Type B pancreatic cell (in vitro differentiated cells): ENCODE measurements at places on chromosomes 4 and X. TPM values are rescaled to one million over a fixed set of nuclear protein-coding genes. Genes with fewer than 3 reads are reported as not detected.

- no peak for DNase-seq
Observed at GRCh38 chr4:83250687-83251446, 33.7 kb downstream of the COQ2 start.

GRCh38 chr4:99436462-99436861 lies 1.3 kb upstream of the ADH7 start:
- no peak for DNase-seq

DNA sequence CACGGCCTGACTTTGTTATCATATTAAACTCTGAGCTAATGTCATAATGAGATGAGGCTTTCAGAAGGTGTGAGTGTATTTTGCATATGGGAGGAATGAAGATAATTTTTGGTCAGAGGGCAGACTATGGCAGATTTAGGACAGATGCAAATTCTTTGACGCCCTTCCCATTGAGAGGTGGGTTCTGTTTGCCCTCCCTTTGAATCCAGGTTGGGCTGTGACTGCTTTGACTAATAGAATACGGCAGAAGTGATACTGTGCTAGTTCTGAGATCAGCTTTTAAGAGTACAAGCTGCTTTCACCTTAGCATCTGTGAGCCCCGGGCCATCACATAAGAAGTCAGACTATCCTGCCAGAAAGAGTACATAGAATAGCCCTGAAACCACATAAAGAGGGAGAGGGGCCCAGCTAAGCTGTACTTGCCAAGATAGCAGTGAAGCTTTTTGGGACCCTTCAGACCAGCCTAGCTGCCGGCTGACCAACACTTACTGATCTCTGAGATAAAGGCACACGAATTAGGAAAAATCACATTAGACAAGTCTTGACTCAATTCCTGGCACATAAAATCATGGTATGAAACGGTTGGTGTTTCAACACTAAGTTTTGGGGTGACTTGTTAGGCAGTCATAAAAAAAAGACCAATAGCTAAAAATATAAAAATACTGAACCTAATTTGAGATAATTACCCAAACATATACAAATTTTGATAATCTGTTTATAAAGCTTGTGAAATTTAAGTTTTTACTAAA lies 166.7 kb upstream of the SH3RF1 start:
- no peak for DNase-seq

GRCh38 chr4:188903986-188904385 lies 764.7 kb downstream of the TRIML1 start:
- no peak for DNase-seq

DNA sequence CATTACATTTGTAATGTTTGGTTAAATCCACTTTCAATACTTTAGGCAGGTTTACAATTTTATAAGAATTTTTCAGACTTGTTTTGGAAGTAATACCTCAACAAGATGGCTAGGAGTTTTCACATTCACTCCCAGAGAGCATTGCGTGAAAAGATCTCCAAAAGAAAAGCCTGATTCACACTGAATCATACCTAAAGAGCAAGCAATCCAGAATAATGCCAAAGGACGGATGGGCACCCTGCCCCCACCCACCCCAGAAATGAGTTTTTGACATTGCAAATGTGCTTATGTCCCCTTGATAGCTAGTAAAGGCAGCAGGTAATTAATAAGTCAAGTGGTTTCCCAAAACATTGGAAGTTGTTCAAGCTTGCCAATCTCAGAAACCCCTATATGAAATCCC lies 557.7 kb upstream of the TENM3 start:
- no peak for DNase-seq

The HPGDS gene
- not detected in 2 replicates for total RNA-seq

The WDR17 gene
- total RNA-seq, result 5.2 and 6.1 TPM in 2 replicates

The MAGEA2 gene
- total RNA-seq, result 0.69 TPM in 1 of 2 replicates, not detected in the other

DNA sequence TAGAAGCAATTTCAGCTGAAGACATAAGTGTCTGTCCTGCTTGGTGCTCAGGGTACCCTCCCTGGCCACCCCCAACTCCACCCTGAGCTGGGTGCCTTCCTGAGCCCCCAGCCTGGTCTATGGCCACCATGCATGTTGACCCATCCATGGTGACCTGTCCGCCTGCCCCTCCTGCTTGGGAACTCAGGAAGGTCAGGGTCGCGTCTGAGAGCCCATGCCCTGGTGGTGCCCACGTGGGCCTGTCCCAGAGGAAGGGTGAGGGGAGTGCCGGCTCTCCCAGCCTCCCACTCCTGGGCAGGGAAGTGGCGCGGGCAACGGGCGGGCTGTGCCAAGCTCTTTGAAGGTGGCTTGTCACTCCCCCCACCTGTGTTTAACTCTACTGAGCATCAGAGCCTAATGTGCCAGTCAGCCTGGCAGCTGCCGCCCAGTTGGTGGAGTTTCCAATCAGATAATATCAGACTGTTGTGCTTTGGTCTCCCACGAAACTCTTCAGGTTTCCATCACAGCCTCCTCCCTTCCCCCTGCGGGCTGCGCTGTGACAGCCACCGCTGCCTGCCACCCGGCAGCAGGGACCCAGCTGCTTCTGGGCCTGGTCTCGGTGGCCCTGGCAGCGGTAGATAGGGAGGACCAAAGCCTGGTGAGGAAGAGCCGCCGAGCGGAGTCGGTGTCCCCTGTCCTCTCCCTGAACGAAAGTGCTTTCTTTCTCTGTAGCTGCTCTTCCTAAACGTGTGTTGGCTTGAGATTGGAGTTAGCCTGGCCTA lies 4.8 kb downstream of the SH3BP2 start:
- no peak for DNase-seq

GRCh38 chr4:2402048-2402842 lies 16.2 kb downstream of the ZFYVE28 start:
- DNase-seq, result no peak

DNA sequence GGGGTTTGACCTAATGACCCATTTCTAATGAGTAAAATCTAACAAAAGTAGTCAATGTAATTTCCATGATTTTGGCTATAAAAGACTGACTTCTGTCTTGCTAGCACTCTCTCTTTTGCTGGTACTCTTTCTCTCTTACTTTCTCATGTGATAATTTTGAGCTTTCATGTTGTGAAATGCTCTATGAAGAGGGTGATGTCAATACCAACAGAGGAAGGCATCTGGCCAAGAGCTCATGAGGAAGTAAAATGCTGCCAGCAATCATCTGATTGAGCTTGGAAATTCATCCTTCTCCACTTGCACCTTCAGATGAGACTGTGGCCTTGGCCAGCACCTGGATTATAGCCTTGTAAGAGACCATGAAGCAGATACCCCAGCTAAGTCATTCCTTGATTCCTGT lies 347.7 kb downstream of the HS3ST1 start:
- DNase-seq, result no peak

The NXF2 gene
- not detected in 2 replicates for total RNA-seq

- no peak for DNase-seq
Observed at GRCh38 chr4:40564004-40564403, 65.7 kb downstream of the RBM47 start.

The SH3TC1 gene
- total RNA-seq, result 5.4 and 6.9 TPM in 2 replicates

- DNase-seq, result no peak
Observed at GRCh38 chr4:120065974-120066516, 603 bp downstream of the MAD2L1 start.

- no peak for DNase-seq
Observed at GRCh38 chr4:47382846-47383360, 80.6 kb downstream of the COMMD8 start.

GRCh38 chr4:101973361-101973760 lies 182.8 kb downstream of the BANK1 start:
- DNase-seq, result no peak

The PAGE2B gene
- not detected in 2 replicates for total RNA-seq

DNA sequence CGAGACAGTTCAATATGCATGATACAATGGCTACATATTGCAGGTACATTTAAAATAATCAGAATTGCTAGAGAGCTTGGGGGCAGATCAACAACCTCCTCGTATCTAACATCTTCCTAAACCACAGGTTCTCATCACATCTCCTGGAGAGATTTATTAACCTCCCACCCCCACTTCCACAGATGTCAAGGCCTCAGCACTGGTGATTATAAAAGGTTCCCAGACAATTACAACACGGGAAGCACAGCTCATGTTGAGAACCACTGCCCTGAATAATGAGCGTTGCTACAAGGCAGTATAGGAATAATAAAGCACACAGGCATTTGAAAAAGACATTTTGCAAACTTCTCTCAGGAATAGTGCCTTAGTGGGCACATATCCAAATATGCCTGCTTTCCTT lies 42.8 kb downstream of the ELOVL6 start:
- DNase-seq, result no peak

- no peak for DNase-seq
Observed at GRCh38 chr4:139007640-139008039, 7.9 kb upstream of the NOCT start.

DNA sequence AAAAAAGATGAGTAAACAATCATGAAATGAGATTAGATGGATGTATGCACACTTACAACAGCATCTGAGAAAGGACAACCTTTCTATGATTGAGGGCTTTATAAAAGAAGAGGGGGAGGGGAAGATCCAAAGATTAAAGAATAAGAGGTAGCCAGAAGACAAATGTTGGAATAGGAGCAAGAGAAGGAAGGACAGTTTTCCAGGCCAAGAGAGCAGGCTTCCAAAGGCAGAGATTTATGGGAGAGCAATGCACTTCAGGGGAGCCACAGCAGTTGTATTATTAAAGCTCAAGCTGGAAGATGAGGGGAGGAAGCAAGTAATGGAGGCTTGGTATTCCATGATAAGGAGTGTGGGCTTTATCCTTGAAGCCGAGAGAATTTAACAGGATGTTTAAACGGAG lies 110.3 kb upstream of the PTPN13 start:
- no peak for DNase-seq

DNA sequence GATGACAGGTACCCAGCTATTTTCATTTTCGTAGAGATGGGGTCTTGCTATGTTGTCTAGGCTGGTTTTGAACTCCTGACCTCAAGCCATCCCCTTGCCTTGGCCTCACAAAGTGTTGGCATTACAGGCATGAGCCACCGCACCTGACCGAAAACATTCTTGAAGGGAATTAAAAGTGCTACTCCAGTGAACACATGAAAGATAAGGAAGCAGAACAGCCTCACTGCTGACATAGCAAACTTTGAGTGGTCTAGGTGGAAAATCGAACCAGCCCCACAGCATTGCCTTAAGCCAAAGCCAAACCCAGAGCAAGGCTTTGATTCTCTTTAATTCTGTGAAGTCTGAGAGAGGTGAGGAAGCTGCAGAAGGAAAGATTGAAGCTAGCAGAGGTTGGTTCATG lies 65.1 kb downstream of the KDM6A start:
- DNase-seq, result no peak

GRCh38 chr4:1910643-1911042 lies 39.5 kb downstream of the NSD2 start:
- DNase-seq, result no peak

- no peak for DNase-seq
Observed at GRCh38 chrX:39152106-39152649, 350.9 kb downstream of the MID1IP1 start.

- no peak for DNase-seq
Observed at GRCh38 chr4:142120921-142121320, 484.5 kb downstream of the IL15 start.

DNA sequence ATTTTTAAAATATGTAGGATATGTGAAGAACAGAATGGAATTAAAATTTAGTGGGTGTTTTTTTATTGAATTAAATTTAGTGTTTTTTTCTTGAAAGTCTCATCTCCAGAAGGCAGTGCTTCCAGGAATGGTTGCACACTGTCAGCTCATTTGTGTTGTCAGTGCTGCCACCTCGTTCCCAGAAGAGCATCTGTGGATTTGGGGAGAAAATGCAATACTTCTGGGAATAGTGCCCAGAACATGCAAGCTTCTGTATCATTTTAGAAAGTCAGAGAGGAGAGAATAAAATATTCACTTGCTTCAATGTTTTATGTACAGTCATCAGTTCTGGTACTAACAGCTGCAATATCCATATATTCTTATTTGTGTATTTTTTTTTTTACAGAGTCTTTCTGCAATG lies 608.8 kb downstream of the PCDH7 start:
- no peak for DNase-seq

GRCh38 chr4:118950224-118950623 lies 61.6 kb downstream of the SYNPO2 start:
- DNase-seq, result no peak

DNA sequence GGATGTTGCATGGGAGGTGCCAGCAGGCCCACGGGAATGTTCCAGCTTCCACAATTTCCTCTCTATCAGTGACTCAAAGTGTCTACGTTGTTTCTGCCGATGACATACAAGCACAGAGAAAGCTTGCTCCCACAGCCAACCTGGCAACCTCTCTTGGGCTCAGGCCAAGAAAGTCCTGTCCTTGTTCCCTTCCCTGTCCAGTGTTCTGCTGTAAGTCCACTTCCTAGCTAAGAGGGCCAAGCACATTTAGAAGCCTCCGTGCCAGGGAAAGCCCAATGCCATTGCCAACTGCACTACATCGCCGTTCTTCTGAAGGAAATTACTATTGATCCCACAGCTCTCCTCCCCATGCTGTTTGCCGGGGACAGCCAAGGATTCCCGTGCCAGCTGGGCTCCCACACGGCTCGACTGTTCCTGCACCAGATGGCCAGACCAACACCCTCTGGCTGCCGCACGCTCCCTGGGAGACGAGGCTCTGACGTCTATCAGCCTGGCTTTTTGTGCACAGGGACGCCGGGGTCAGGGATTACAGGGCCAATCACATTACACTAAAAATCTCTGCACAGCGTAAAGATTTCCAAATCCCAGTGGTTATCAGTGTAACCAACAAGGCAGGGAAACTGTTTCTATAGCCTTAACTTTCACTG lies 284.0 kb downstream of the BCOR start:
- DNase-seq, result no peak

DNA sequence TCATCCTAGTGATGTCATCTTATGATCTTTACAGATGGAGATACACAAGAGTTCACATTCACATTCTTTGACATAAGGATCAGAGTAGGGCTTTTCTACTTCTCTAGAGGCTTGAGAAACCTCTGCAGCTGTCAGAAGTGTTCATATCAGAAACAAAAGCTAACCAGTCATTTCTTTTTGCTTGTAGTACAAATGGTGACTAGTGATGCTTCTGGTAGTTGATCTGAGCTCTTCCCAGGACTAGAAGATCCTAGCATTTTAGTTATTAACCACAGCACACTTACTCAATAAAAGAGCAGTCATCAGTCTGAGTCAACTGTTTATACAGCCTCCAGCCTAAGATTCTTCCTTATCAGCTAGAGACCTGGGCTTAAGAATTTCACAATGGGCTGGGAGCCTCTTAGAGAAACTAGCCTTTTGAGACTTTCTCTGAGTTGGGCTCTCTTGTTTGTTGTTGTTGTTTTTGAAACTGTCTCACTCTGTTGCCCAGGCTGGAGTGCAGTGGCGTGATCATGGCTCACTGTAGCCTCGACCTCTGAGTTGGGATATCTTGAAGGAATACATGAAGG lies 84.1 kb downstream of the TMEM164 start:
- no peak for DNase-seq
